Vagina (tissue), 2 donors: ENCODE measurements at places on chromosomes 2 and 18. TPM values are rescaled to one million over a fixed set of nuclear protein-coding genes. Genes with fewer than 3 reads are reported as not detected.

The SCN7A gene
- total RNA-seq: 15.0 TPM

The ICA1L gene
- 21.6 TPM for total RNA-seq

DNA sequence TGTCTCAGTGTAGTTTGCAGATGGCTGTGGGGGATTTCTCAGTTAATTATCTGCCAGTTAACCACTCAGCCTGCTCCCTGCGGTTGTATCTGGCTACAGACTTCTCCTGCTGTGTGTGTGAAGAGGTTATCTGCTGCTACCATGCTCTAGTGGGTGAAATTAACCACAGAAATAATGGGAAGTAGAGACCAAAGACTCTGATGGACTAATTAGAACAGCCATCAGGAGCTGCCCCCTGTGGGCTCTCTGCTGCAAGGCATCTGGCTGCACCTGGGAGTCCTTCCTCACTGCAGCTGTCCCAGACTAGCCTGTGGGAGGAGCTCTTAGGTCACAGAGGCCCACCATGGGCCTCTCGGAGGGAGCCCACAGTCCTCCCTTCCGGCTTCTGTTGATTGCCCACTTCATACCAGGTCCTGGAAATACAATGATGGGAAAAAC, 66.6 kb downstream of the CTIF start:
- no peaks in the 10 kb centered on the region for H3K27me3 ChIP-seq
- H3K4me3 ChIP-seq: no peak overlapping the region
- no peak overlapping the region for H3K27ac ChIP-seq
- peaks cover 14% of the 10 kb centered on the region for H3K4me1 ChIP-seq

DNA sequence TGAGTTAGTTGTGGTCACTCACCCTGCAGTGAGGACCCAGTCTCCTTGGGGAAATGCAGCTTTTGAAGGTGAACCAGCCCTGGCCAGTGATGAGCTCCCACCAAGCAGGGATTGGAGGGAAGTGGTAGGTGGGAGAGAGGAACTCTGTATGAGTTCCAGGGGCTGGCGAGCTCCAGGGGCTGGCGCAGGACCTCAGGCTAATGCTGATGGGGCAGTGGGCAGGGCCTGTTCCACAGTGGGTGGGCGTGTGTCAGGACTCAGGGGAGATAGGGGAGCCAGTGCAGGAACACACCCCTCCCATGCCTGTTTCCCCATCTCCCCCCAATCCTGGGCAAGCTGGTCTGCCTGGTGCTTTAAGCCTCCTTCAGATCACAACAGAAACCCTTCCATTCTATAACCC, 208.4 kb downstream of the DYSF start:
- DNase-seq: peak; percentile 64
- H3K27me3 ChIP-seq: no peaks in the 10 kb centered on the region
- no peaks in the 10 kb centered on the region for H3K4me1 ChIP-seq
- H3K27ac ChIP-seq: no peak overlapping the region
- H3K36me3 ChIP-seq: no peaks in the 10 kb centered on the region

DNA sequence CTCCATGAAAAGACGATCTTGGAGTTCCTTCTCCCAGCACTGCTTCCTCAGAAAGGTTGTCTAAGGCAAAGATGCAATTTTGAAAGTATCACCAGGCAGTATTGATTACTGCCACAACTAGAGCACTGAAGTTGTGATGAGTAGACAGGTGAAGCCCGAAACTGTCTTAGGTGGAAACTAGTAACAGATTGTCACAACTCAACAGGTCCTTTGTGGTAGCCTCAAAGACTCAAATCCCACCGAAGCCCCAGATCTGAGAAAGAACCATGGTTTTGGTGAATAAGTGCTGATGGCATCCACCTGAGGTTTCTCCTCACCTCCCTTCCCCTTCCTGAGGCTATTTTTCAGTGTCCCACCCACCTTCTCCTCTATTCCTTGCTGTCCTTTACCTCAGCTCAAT, 248.0 kb downstream of the DSEL start:
- no peak for DNase-seq
- no peak overlapping the region for H3K4me3 ChIP-seq
- H3K4me1 ChIP-seq: no peaks in the 10 kb centered on the region
- H3K27ac ChIP-seq: no peak overlapping the region

The SERPINB2 gene
- total RNA-seq: 25.5 TPM

- no peaks in the 10 kb centered on the region for H3K27me3 ChIP-seq
- H3K36me3 ChIP-seq: no peaks in the 10 kb centered on the region
- H3K4me1 ChIP-seq: no peaks in the 10 kb centered on the region
- no peak for DNase-seq
- no peak overlapping the region for H3K27ac ChIP-seq
Measured at GRCh38 chr18:74739926-74740325, 142.3 kb downstream of the ZNF407 start.

GRCh38 chr2:217160103-217160743, 300.4 kb upstream of the TNP1 start:
- H3K27ac ChIP-seq: no peak overlapping the region
- no peak for DNase-seq
- H3K27me3 ChIP-seq: no peaks in the 10 kb centered on the region
- no peaks in the 10 kb centered on the region for H3K36me3 ChIP-seq

- no peak for DNase-seq
- H3K27me3 ChIP-seq: no peaks in the 10 kb centered on the region
- no peak overlapping the region for H3K27ac ChIP-seq
- no peaks in the 10 kb centered on the region for H3K4me1 ChIP-seq
- H3K4me3 ChIP-seq: no peak overlapping the region
Measured at GRCh38 chr2:101610750-101611315, 86.7 kb upstream of the MAP4K4 start.

DNA sequence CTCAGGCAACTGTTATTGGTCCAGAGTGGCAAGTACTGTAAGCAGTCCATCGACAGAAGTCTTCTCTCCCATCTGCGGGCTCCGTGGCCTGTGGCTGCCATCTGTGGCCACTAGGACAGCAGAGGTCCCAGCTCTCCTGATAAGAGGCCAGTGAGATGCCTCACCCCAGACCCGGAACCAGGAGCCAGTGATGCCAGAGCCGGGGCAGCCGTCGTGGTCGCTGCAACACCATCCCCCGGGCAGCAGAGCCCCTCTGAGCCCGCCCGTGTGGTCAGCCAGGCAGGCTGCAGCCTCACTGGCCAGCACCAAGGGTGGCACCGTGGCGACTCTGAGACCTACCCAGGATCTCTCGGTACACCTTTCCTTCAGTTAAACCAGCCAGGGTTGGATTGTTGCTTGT, 8.7 kb downstream of the GPR148 start:
- H3K27me3 ChIP-seq: no peaks in the 10 kb centered on the region
- no peak overlapping the region for H3K27ac ChIP-seq
- H3K4me3 ChIP-seq: no peak overlapping the region
- H3K4me1 ChIP-seq: no peaks in the 10 kb centered on the region
- no peak for DNase-seq

GRCh38 chr2:121649149-121649595, at the start of gene CLASP1:
TSS of gene CLASP1 (minus strand) at chr2:121649462. CDS start at chr2:121605895, 43,567 bp downstream.
- no peaks in the 10 kb centered on the region for H3K36me3 ChIP-seq
- peaks cover 55% of the 10 kb centered on the region for H3K4me1 ChIP-seq
- H3K27me3 ChIP-seq: no peaks in the 10 kb centered on the region
- peak within 1 kb of the TSS; percentile 97 for H3K27ac ChIP-seq

GRCh38 chr2:128714285-128714684, 395.6 kb upstream of the HS6ST1 start:
- H3K27me3 ChIP-seq: no peaks in the 10 kb centered on the region
- no peak overlapping the region for H3K4me3 ChIP-seq
- DNase-seq: peak; percentile 79
- no peaks in the 10 kb centered on the region for H3K36me3 ChIP-seq

DNA sequence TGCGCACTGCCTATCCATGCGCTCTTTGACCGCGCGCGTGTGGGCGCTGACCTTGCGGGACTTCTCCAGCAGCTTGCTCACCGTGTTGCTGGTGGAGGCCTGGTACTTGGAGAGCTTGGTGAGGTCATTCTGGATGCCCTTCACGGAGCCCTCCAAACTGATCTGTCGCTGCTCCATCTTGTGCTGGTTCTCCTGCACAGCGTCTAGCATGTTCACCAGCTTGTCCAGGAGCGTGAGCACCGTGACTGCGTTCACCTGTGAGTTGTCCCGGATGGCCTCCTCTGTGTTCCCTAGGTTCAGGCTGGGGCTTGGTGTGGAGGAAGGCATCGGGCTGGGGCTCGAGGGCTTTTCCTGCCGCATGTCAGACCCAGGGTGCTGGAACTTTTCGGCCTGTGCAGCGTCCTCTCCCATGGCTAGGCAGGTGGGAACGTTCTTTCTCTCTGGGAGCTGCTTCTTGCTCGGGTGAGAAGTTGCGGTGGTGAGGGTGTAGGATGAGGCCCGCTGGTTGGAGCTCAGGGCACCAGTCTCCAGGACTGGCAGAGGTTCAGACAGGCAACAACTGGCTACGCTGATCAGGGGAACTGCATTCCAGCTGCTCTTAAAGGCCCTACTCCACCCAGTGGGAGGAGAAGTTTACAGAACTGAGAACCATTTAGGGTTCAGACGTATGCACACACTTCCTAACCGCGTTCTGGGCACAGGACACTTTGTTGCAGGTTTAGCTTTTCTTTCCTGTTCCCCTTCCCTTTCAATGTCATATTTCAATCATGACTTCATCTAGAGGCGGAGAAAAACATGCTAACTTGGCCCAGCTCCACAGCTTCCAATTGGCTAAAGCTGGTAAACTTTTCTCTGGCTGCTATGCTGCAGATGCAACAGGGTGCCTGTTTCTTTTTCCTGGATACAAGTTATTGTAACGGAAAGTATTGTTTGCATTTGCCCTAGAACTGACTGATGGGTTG, at the start of gene CAVIN2:
Gene CAVIN2, minus strand, starts transcription at position 574 of the 962 bp plus-strand sequence. Its CDS starts 163 bp downstream, at position 411.
- no peak for DNase-seq
- peaks cover 38% of the 10 kb centered on the region for H3K4me1 ChIP-seq
- H3K36me3 ChIP-seq: no peaks in the 10 kb centered on the region
- H3K27ac ChIP-seq: peak within 1 kb of the TSS; percentile 68

DNA sequence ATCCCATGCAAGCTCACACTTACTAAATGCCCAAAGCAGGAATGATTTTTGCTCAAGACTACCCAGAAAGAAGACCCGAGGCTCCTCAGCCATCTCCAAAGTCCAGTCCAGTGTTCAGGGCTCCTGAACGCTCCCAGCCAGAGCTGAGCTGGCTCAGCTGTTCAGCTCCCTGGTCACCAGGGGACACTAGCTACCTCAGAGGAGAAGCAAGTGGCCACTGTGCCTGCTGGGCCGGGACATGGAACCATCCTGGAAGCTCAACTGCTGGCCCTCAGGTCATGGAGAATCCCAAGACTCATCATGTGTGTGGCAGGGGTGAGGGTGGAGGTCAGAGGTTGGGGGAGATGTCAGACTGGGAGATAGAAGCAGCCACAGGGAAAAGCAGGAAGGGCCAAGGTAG, 89.0 kb downstream of the GALNT14 start:
- H3K4me1 ChIP-seq: no peaks in the 10 kb centered on the region
- DNase-seq: no peak
- no peak overlapping the region for H3K4me3 ChIP-seq
- no peaks in the 10 kb centered on the region for H3K36me3 ChIP-seq
- H3K27me3 ChIP-seq: no peaks in the 10 kb centered on the region

The C2orf80 gene
- total RNA-seq: not detected

DNA sequence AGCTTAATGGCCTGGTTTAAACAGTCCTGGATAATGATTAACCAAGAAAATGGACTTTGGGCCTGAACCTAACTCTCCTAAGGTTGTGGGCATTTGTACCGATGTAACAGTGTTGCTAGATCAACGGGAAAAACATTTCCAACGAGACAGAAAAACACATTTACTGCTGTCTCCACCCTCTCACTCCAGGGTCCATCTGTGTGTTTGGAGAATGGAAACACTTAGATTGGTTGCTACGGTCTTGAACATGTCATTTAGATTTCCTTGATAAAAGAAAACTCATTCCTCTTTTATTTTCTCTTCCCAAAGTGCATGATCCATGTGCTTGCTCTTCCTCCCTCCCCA, 88.0 kb downstream of the SOCS6 start:
- no peak for DNase-seq
- no peak overlapping the region for H3K27ac ChIP-seq
- H3K27me3 ChIP-seq: no peaks in the 10 kb centered on the region
- no peak overlapping the region for H3K4me3 ChIP-seq
- no peaks in the 10 kb centered on the region for H3K36me3 ChIP-seq

The GNLY gene
- 3.2 TPM for total RNA-seq

GRCh38 chr2:29065068-29065811, 9.1 kb downstream of the PCARE start:
- no peaks in the 10 kb centered on the region for H3K36me3 ChIP-seq
- H3K4me1 ChIP-seq: peaks cover 58% of the 10 kb centered on the region
- DNase-seq: peak; percentile 71

GRCh38 chr18:9868857-9869714, 16.7 kb upstream of the TXNDC2 start:
- peak overlapping the region; percentile 14 for H3K27ac ChIP-seq
- peaks cover 23% of the 10 kb centered on the region for H3K4me1 ChIP-seq

The CREG2 gene
- 0.25 TPM for total RNA-seq

- no peaks in the 10 kb centered on the region for H3K36me3 ChIP-seq
- H3K27me3 ChIP-seq: no peaks in the 10 kb centered on the region
- H3K4me3 ChIP-seq: no peak overlapping the region
Measured at GRCh38 chr2:141260911-141261310, 869.9 kb downstream of the LRP1B start.
